ENCODE measurements at places on chromosomes 11 and 22.
A peak's percentile ranks its signal among the peaks of the same experiment; 100 is the strongest.

DNA sequence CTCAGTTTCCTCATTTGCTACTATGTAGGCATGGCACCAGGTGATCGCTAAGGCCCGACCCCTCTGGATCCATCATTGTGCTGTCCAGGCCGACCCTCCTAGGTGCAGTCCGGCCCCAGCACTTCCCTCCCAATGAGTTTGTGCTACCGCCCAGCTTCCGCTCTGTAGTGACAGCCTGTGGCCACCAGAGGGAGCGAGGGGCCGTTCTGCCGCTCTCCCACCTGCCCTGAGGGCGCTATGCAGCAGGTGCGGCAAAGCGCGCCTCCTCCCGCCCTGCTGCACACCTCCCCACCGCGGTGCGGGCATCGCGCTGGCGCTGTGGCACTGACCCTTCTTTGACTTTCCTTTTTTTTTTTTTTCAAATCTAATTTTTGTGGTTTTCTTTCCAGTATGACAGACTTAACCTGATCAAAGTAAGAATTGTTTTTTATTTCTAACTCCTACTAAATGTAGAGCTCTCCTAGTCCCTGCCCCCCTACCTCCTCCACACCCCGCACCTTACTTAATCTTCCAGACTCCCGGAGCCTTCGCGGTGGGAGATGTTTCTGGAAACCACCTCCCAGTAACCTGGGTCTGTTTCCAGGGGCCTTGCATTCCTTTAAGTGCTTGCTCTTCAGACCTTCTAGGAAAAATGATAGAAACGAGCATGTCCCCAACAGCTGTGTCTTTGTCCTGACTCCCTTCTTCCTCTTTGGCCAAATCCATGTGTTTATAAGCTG lies 73.7 kb downstream of the SCN3B start:
- DNase-seq = peak; percentile 55

DNA sequence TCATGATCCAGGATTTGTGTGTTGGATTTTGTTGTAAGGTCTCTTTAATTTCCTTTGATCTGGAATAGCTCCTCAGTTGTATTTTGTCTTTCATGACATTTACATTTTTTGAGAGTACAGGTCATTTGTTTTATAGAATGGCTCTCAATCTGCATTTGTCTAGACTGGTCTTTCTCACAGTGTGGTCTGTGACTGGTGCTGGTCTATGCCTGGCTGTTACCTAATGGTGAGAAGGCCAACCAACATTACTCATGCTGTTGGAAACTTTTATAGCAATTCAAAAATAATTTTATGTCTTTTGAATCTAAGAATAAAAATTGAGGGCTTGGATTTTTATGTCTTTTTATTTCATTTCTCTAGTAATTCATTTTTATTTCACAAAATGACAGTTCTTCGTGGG lies 3.9 kb upstream of the NCR3LG1 start:
- DNase-seq = no peak

DNA sequence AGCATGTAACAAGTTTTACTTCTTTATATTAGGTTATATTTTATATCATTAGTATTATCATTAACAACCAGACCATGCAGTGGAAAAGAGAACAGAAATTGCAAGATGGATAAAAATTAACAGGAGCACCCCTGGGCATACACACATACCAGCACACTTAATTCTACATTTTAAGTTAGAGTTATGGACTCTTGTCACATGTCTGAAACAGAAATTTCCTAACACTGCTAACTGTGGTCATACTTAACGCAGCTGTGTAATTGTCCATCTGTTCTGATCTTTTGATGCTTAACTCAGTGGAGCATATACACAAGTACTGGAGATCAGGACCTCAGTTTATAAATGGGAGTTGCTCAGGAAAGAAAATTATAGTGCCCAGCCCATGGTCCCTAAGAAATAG lies 358 bp downstream of the OR52H1 start:
- DNase-seq = no peak

DNA sequence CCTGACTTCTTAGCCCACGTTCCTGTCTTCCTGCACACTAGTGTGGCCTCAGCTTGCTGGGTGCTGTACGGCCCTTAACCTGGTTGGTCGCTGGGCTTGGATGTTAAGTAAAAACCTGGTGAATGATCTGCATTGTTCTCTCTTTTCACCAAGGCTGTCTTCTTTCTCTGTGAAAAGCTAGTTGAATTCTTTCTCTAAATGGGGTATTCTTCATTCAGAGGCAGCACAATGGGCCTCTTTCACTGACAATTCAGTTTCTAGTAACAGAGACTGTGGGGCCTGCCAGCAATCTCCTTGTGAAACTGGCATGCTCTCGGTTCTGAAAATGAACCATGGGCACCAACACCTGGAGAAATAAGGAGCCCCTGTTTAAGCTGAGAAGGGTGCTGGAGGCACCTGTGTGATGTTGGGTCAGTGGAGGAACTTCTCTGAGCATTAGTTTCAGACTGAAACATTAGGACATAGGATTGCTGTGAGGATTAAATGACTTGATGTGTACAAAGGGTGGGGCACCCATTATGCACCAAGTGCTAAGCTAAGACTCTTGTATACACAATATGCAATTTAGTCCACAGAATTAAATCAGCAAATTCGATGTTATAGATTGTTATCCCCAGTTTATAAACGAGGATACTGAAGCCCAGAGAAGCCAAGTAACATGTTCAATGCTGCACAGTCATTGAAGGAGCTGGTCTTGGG lies 33.1 kb upstream of the ELF5 start:
- DNase-seq = no peak

GRCh38 chr22:35299217-35299672 lies 449 bp upstream of the TOM1 start:
- peak; percentile 16 for DNase-seq

DNA sequence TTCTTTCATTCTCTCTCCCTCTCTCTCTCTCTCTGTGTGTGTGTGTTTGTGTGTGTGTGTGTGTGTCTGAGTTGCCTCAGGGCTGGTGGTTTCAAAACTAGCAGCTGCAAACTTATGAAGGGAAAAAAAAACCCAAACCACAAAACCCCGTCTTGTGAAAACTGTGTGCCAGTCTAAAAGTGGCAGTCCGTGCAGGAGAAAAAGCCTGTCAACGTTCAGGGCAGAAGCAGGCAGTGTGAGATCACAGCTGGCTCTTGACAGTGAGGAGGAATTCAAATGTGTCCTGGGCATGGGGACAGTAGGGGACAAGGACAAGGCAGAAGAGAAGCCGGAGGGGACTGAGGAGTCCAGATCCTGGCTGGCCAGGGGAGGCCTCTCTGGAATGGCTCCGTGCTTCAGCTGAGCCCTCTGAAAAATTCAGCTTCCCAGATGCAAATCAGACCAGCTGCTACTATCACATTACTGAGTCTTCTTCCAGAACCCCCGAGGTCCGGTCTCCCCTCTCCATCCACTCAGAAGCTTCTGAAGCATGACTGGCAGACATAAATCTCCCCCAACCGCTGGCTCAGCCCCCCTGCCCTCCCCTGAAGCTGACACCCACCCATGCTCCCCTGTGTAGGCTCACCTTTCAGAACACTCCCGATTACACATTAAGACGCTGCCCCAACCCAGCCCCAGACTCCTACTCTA lies 31.9 kb downstream of the FLI1 start:
- DNase-seq = no peak

DNA sequence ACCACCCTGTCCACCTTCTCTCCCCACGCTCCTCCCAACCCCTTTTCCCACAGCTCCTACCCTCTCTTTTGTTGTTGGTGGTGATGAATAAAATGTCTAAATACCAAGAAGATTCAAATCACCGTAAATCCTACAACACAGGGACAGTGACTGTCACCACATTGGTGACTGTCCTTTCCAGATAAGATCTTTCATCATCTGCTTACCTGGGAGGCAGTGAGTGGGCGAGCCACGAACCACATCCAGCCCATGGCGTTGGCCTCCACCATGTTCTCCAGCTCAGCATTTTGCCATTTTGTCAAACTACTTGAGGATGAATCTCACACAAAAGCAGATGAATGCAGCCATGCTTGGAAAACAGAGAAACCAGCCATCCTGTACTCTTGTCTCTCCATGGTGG lies 6.7 kb upstream of the CYTH4 start:
- no peak for DNase-seq

- no peak for DNase-seq
Measured at GRCh38 chr22:27632451-27633295, 168.9 kb downstream of the MN1 start.

GRCh38 chr11:33773404-33773986 lies 825 bp downstream of the FBXO3 start:
- no peak for DNase-seq

DNA sequence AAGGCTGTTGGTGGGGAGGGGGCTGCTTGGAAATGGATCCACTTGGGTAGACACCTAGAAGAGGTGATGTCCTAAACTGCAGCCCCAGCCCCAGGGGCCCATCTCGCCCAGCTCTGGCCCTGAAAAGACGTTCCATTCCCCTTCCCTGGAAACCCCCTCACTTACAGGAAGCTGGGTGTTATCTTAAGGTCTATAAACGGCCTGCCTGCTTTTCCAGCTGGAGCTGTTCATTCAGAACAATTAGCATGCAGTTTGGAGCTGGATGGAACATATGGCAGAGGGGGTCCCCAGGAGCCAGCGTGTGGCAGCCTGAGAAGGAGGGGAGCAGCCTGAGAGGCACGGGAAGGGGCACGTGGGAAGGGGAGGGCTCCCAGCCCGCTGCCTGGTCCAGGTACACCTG lies 139.6 kb downstream of the PKNOX2 start:
- no peak for DNase-seq

GRCh38 chr11:133443206-133443747 lies 89.0 kb downstream of the OPCML start:
- no peak for DNase-seq

GRCh38 chr11:16743478-16743877 lies 5.0 kb downstream of the C11orf58 start:
- no peak for DNase-seq

DNA sequence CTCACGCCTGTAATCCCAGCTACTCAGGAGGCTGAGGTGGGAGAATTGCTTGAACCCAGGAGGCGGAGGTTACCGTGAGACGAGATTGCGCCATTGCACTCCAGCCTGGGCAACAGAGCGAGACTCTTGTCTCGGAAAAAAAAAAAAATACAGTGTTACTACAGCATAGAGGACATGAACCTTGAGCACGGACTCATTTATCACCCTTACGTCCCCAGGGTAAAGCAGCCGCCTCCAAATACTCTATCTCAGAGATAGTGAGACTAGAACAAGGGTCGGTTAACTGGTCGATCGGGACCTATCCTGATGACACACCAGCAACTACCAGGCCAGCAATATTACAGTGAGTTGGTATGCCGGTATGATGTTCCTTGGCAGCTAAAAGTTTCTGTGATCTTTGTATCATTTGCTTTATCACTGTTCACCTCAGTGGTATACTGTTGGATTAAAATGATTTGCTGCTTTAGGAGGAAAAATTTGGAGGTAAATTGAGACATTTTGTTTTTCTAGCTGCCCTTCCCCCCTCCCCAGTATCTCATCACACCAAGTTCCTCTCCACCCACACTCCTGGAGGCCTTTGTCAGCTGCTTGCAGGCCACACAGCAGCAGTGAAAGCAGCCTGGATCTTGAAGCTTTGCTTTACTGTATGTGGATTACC lies 7.0 kb upstream of the SIDT2 start:
- DNase-seq = no peak

DNA sequence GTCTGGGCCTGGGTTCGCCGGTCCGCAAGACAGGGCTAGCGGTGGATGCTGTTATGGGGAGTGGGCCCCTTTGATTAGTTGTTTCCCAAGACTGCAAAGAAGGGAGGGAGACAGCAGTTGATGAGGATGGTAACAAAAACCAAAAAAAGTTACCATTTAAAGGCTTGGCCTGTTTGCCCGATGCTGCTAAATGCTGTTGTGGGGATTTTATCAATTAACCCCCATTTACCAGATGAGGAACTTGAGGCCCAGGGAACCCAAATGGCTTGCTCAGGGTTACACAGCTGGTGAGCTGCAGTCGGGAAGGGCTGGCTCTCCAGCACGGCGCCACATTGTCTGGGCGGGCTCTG lies 3.4 kb downstream of the TRPT1 start:
- DNase-seq = no peak

DNA sequence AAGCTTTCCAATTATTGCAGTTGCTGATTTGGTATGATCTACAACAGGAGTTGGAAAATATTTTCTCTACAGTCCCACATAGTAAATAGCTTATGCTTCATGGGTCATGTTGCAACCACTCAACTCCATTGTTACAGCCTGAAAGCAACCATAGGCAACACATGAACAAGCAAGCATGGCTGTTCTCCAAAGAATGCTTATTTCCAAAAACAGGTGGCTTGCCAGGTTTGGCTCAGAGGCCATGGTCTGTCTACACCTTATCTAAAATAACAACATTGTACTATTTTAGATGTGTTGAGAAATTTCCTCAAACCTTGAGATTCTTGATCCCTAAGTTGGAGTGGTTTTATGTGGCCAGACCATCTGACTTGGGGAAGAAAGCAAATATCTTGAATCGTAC lies 153.9 kb upstream of the MPPED2 start:
- DNase-seq = no peak

- DNase-seq = no peak
Measured at GRCh38 chr11:65554842-65555430, 3.2 kb downstream of the LTBP3 start.

- no peak for DNase-seq
Measured at GRCh38 chr11:91698845-91699244, 525.8 kb upstream of the FAT3 start.

DNA sequence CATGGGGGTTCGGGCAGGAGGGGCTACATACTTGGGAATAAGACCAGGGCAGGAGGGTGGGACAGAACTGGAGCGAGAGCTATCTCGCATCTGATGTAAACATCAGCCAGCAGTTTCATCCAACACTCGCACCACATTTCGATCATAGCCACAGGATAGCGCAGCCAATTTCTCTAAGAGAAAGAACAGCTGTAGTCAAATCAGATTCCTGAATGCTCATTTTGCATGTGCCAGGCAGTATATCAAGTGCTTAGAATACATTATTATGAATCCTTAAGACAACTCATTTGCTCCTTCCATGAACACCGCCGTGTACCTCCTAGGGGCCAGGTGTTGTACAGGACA lies 14.5 kb downstream of the DGCR2 start:
- no peak for DNase-seq

GRCh38 chr11:44133335-44133946 lies 38.0 kb downstream of the EXT2 start:
- no peak for DNase-seq

- DNase-seq = no peak
Measured at GRCh38 chr22:26555478-26555877, 34.5 kb downstream of the TPST2 start.

DNA sequence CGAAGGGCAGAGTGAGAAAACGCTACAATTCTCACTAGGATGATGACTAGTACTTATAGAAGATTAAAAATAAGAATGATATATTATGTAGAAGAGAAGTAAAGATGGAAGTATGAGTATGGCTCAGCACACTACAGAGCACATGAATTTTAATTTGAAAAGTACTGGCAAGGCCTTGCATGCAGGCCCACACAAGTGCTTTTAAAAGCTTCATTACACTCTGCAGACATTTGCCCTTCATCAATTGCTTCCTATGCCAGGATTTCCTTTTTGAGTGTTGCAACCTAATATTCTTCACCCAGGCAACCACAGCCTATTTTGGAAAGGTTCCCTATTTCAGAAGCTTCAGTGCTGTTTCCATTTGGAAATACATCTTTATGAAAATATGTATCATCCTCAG lies 81.1 kb downstream of the LARGE2 start:
- DNase-seq = no peak

- peak; percentile 57 for DNase-seq
Measured at GRCh38 chr11:70397983-70398833, at the start of gene CTTN. TSS of gene CTTN (plus strand) at chr11:70398529. CDS start at chr11:70407298, 8,769 bp downstream.

Measured in stimulated activated CD4-positive, alpha-beta T cell treated with anti-CD3 and anti-CD28 coated beads, Interleukin-2, amount 100 ng/mL, for 4 hours (primary cell).